ENCODE measurements at places on chromosomes 7 and 10.

GRCh38 chr10:34228066-34228465, 587.0 kb downstream of the PARD3 start:
- no peak for DNase-seq

GRCh38 chr7:2168615-2169311, 64.0 kb downstream of the MAD1L1 start:
- no peak for DNase-seq

GRCh38 chr10:49817845-49818244, 55.7 kb upstream of the OGDHL start:
- DNase-seq: no peak

- DNase-seq: no peak
Measured at GRCh38 chr10:118357841-118358240, 15.7 kb upstream of the FAM204A start.

- DNase-seq: no peak
Measured at GRCh38 chr7:27156508-27156898, at the start of gene HOXA7. Gene HOXA7 (minus strand): TSS chr7:27156675. CDS start chr7:27156545, 130 bp downstream.

- DNase-seq: no peak
Measured at GRCh38 chr7:50159154-50159553, 66.1 kb upstream of the ZPBP start.

DNA sequence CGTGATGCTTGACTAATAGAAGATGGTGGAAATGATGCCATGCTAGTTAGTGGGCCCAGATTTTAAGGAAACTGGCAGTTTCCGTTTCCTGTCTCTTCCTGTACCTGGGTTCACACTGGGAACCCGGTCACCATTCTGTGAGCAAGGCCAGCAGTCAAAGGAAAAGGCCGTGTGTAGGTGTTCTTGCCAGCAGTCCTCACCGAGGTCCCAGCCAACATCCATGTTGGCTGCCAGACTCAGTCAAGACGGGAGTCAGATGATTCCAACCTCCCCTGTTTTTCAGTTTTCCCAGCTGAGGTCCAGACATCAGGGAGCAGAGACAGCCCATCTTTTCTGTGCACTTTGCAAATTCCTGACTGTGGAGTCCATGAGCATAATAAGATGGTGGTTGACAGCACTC, 15.2 kb upstream of the PILRB start:
- no peak for DNase-seq
